GM04504 (cell line): ENCODE measurements at places on chromosomes 2 and 18.
A peak's percentile ranks its signal among the peaks of the same experiment; 100 is the strongest.

- DNase-seq, result no peak
Observed at GRCh38 chr2:196334710-196335109, 163.3 kb upstream of the STK17B start.

DNA sequence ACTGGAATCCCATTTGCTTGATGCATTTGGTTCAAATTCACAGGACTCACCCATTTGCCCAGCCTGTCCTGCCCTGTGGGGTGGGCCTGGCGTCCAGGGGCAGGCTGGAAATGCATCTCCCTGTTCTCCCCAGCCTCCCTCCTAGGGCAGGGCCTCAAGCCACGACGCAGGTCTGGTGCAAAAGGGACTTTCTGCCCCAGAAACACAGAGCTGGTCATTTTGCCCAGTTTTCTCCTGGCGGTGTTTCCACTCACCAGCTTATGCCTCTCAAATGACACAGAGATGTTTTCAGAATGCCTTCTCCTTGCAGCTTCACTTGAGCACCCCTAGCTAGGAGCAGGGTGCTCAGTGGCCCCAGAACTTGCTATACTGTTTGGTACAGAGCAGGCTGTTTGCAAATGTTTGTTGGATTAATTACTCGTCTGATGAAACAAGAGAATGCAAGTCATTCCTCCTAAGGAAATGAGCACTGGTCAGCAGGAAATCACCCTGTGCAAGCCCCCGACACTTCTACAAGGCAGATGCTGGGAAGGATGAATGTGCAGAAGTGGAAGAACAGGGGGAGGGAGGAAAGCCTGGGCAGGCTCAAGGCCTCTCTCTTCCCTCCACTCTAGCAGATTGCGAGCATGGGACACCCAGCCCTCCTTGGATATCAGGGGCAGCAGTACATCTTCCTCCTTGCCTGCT lies 164.3 kb upstream of the APCDD1 start:
- DNase-seq, result peak; percentile 77

DNA sequence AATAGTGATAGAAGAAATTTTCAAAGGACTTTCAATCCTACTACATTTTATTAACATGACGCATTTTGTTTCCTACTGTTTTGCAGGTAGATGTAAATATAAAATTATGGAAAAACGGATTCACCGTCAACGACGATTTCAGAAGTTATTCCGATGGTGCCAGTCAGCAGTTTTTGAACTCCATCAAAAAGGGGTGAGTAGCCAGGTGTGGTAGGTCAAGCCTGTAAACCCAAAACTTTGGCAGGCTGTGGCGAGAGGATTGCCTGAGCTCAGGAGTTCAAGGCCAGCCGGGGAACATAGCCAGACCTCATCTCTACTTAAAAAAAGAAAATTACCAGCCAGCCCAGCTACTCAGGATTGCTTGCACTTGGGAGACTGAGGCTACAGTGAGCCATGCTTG lies 33.0 kb upstream of the MFSD2B start:
- DNase-seq, result no peak

DNA sequence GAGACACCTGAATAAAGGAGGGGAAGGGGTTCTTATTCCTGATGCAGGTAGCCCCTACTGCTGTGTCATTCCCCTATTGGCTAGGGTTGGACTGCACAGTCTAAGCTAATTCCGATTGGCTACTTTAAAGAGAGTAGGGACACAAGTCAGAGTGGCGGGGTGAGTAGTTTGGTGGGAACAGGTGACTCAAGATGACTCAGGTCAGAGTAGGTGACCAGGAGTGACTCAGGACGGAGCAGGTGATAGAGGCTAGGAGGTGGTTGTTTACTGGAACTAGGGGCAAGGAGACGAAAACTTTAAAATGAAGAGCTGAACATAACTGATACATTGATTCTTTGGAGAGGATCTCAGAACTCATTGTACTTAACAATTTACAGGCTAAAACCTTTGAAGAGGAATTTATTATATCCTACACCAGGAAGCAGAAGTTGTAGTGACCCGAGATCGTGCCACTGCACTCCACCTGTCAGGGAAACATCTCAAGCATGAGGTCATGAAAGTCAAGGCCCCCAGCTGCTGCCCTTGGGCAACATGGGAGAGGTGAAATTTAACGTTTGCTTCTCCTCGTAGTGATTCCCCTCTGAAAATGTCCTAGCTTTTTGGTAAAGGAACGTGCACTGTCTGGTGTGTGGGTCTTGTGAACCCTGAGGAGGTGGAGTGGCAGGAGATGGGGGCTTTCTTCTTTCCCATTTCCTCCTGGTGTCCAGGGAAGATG lies 4.5 kb upstream of the CYP27A1 start:
- no peak for DNase-seq

GRCh38 chr2:207051385-207051965 lies 112.2 kb downstream of the CPO start:
- DNase-seq, result no peak

DNA sequence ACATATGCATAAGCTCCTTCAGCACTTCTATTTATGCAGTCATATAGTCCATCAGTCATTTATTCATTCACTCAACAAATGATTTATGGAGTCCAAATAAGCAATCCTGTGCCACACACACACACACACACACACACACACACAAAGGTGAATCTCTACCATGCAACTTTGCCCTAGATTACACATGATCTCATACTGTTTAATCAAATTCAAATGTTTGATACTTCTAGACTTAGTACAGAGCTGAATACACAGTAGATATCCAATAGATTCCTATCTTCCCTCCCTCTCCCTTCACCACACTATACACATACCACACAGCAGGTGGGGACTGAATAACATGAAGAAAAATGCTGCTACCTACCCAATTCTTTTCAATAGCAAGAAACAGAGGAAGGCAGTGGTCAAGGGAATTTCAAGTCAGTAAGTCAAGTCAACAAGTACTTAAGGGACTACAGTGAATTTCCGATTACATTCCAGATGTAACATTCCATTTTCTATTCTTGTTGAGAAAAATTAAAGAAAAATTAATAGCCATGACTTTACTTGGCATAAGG lies 65.4 kb downstream of the EPG5 start:
- no peak for DNase-seq

- DNase-seq, result no peak
Observed at GRCh38 chr18:31850844-31851243, 90.2 kb upstream of the SLC25A52 start.

DNA sequence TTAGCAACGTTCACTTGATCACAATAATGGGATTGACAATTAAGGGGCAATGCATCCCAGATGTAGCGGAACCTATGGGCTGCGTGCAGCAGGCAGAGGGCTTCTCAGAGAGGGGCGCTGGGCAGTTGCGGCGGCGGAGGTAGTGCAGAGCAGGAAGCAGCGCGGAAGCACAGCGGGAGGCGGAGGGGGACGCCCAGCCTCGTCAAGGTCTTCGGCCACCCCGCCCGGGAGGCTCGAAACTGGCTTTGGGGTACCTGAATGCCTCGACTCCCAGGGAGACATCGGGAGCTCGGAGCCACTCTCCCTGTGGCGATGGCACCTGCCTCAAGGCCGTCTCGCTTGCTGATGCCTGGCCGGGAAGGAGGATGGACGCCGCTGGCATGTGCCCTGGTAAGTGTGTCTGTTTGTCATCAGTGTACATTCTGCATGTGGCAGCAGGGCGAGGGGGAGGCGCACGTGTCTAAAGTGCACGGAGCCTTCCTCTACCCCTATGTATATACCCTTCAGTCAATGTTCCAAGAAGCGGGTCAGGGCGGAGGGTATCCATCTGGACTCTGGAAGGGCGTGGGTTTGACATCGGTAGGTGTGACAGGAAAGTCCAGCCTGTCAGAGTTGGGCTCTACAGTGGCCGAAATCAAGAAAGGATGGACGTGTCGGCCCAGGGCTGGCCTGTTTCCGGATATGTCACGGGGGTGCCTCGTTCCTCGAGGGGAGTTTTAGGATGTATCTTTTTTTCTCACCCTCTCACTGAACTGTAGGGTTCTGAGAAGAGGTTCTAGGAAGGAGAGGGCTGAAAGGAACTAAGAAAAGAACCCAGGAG lies 7.5 kb upstream of the SP9 start:
- DNase-seq, result no peak

DNA sequence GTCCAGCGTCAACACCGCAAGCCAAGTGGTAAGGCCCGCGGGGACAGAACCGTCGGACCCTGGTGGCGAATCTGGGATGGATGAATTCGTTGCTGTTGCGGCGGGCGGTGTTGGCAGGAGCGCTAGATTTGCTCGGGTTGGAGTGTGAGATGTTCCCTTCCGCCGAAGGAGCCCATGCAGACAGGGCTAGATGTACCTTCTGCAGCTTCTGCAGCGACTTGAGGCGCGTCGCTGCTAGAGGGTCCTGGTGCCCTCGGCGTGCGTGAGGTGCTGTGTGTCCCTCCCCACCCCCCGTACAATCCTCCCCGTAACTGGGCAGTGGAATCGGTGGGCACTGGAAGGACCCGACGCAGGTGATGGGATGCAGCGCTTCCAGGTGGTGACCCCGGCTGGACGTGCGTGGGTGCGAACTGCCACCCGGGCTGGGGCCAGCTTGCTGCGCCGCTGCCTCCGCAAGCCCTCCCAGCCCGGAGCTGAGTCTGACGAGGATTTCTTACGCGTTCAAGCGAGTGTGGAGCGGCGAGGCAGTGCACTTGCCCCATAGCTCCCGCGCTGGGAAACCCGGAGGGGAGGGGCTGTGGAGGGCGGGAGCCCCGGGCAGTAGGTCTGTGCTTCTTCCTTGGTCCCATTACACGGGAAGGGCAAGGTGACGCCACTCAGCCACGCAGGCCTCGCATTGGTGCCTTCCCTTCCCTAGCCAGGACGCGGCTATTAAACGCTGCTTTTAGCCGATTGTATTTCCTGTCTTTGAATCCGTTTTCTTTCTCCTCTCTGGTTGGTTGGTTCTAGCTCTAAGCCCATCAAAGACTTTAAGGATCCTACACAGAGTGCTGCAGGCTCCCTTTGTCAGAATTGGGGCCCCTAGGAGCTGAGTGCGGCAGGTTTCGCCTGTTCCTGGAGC lies 34.2 kb downstream of the CHRNA1 start:
- DNase-seq, result no peak

GRCh38 chr2:113206251-113206650 lies 32.5 kb downstream of the PSD4 start:
- no peak for DNase-seq

DNA sequence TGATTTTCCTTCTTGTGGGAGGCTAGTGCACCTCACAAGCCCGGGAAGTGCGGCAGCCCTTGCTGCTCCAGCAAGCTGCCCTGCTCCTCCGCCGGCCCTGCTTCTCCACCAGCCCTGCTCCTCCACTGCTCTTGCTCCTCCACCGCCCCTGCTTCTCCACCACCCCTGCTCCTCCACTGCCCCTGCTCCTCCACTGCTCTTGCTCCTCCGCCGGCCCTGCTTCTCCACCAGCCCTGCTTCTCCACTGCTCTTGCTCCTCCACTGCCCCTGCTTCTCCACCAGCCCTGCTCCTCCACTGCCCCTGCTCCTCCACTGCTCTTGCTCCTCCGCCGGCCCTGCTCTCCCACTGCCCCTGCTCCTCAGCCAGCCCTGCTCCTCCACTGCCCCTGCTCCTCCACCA lies 95.6 kb downstream of the NDUFA10 start:
- DNase-seq, result no peak

GRCh38 chr2:217362286-217362685 lies 502.4 kb upstream of the TNP1 start:
- DNase-seq, result no peak

DNA sequence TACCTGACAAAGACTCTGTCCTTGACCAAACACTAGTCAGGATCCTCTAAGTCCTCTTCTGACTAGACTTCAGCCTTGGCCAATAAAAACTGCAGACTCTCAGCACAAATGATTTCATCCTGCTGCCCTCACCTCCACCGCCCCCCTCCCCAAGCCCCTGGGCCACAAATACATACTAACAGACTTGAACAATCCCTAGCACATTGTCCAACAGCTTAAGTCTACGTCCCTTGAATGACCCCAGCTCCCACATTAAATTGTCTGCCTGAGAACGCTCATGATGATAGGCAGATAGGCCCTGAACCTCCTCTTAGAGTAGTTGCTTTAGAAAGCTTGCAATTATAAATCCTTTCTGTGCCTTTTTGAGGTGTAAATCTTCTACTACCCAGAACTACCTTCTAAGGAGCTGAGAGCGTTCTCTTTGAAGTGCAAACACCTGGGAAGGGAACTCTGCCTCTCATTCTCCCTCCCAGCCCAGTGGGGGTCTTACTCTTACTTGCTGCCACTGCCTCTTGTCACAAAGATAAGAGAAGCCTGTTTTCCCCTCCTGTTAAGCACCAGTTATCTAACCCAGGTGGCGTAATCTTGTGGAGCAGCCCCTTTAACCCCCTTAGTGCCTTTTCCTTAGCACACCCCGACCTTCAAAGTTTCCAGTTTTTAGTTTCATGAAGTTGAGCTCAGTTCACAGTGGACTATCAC lies 1225.6 kb downstream of the LRP1B start:
- DNase-seq, result no peak

- no peak for DNase-seq
Observed at GRCh38 chr2:163420604-163421003, 315.2 kb downstream of the FIGN start.

DNA sequence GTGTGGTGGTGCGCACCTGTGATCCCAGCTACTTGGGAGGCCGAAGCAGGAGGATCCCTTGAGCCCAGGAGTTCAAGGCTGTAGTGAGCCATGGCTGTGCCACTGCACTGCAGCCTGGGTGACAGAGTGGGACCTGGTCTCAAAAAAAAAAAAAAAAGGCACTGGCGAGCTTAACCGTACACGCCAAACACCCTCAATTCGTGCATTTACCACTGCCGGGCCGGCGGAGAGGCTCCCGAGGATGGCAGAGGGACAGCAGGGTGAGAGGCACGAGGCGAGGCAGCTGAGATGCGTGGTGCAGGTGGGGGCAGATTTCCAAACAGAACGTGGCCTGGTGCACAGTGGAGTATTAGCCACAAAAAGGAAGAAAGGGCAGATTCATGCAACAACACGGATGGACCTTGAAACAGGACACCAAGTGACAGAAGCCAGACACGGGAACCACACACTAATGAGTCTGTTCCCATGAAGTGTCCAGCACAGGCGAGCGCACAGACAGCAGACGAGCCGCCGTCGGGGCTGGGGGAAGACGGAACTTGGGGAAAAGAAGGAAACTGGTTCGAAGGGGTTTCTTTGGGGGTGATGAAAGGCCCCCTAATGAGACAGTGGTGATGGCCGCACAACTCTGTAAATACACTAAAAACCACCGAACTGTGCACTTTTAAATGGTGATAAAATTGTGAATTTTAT lies 27.4 kb downstream of the SLC66A2 start:
- DNase-seq, result no peak

- DNase-seq, result no peak
Observed at GRCh38 chr2:239165206-239165831, 235.5 kb downstream of the HDAC4 start.

DNA sequence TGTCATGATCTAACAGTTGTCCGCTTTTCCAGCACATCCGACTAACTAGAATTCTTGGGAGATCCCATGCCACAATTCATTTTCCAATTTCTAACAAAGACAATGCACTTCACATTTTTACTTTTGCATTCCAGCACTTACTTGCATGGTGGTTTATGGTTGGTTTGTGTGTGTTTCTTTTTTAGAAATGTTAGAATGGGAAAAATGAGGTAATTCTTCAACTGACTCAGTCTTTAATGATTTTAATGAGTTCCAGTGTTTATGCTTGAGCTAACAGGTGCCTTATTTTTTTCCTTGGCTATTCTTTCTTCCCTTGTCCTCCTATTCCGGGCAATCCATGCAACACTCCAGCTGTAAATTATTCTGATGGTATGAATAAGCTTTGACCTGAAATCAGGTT lies 46.4 kb downstream of the SLC8A1 start:
- no peak for DNase-seq
